Activated naive CD8-positive, alpha-beta T cell treated with anti-CD3 and anti-CD28 coated beads, Interleukin-2, amount 50 U/mL, for 24 hours (primary cell): ENCODE measurements at places on chromosomes 1 and 21.

- no peak overlapping the region for H3K4me3 ChIP-seq
- DNase-seq, result no peak
- H3K27me3 ChIP-seq, result peaks cover 5% of the 10 kb centered on the region
- H3K4me1 ChIP-seq, result no peaks in the 10 kb centered on the region
- no peak overlapping the region for H3K27ac ChIP-seq
Observed at GRCh38 chr1:185776522-185776921, 42.3 kb downstream of the HMCN1 start.

DNA sequence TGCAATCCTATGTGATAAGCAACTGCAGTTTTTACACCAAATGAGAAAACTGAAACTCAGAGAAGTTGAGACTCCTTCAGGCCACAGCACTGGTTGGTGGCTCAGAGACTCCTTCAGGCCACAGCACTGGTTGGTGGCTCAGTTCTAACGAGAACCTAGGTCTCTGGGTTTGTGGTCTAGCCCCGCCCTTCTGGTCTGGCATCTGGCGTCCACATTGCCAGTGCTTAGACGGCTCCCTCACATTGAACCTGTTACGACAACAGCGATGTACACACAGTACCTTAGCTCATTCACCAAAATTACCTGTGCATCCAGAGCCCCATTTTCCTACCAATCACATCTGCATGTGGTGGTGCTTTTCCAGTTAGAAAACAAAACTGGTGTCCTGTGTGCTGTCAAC, 66.1 kb downstream of the NID1 start:
- no peaks in the 10 kb centered on the region for H3K27me3 ChIP-seq
- no peaks in the 10 kb centered on the region for H3K36me3 ChIP-seq
- peak; percentile 58 for DNase-seq
- peak overlapping the region; percentile 50 for H3K4me3 ChIP-seq

DNA sequence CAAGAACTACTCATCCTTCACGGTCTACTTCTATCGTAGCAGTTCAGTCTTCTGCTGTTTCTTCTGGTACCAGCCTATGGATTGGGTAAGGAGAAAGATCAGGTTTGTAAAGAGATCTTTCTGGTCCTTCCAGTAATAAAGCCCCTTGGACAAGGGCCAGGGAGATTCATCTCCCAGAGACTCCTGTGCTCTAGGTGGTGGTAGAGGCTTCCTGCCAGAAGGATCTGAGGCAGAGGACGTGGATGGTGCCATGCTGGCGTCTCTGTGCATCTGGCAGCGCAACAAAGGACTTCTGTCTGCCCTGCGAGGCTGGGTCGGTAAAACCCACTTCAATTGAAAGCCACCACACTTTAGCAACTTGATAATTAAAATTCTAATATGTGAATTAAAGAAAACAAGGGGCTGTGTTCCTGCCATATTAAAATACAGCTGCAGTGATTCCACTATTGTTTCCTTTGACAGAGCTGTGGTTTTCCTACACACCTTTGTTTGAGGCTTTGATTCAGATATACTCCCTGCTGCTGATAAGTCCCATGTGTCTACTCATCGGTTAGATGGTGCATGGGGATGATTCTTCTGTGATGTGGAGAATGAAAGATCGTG, 73.6 kb downstream of the ROR1 start:
- H3K36me3 ChIP-seq, result no peaks in the 10 kb centered on the region
- DNase-seq, result no peak
- no peak overlapping the region for H3K4me3 ChIP-seq
- peaks cover 3% of the 10 kb centered on the region for H3K27me3 ChIP-seq
- H3K4me1 ChIP-seq, result no peaks in the 10 kb centered on the region

DNA sequence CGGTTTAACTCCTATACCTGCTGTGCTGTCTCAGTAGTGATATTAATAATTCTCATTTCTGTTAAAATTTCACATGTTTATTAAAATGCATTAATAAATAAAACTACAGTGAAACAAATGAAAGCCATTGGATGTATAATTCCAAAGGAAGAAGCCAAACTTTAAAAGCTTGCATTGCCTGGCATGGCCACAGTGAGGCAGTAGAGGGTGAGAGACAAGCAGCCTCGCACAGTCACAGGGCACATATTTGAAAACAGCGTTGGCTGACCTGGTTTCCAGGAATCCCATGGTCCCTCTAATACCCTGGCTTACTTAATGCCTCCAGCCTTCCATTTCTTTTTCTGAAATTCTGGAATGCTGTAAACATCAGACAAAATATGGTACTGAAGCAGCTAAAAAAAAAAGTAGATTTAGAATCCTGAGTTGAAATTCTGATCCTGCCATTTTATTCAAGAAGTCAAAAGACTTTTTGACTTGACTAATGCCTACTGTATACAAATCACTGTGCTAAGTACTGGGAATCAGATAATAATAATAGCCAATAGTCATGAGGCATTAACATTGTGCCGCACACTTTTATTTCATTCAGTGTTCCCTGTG, 6.7 kb upstream of the RNASEL start:
- H3K4me3 ChIP-seq, result no peak overlapping the region
- no peaks in the 10 kb centered on the region for H3K27me3 ChIP-seq
- no peaks in the 10 kb centered on the region for H3K36me3 ChIP-seq
- DNase-seq, result peak; percentile 77
- no peak overlapping the region for H3K27ac ChIP-seq

DNA sequence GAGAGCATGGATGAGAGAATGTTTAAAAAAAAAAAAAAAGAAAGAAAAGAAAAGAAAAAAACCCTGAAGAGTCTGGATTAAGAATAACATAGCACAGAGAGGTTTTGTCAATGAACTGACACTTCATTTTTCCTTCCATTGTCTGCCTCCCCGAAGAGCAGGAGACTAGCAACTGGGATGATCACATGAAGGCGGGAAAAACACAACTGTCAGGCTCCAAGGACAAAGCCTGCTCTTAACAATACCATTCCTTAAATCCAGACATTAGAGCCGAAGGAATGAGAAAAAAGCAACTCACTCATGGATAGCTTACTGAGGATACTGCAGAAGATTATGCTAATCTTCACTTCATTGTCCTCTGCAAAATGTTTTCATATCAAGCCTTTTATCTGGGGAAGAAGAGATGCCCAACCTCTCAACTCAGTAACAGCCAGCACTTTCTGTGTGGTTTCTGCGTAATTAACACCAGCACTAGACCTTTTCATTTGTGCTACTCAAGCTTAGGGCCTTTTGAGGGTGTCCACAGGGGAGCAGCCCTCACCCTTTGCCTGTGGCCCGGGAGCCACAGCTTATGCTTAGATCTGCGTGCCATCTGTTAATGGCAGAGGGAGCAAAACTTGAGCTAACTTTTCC, 182.3 kb downstream of the BARHL2 start:
- no peaks in the 10 kb centered on the region for H3K4me1 ChIP-seq
- no peak overlapping the region for H3K27ac ChIP-seq
- H3K27me3 ChIP-seq, result no peaks in the 10 kb centered on the region
- DNase-seq, result no peak
- H3K4me3 ChIP-seq, result no peak overlapping the region
- no peaks in the 10 kb centered on the region for H3K36me3 ChIP-seq

DNA sequence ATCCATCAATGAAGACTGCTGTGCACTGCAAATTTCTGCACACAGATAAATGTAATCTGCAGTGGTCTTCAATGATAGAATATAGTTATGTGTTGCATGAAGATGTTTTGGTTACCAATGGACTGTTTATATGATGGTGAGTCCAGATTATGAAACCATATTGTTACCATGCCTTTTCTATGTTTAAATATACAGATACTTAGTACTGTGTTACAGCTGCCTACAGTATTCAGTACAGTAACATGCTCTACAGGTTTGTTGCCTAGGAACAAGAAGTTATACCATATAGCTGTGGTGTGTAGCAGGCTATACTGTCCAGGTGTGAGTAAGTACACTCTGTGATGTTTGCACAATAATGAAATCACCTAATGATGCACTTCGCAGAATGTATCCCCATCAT, 40.8 kb downstream of the SORT1 start:
- no peak overlapping the region for H3K27ac ChIP-seq
- H3K36me3 ChIP-seq, result no peaks in the 10 kb centered on the region
- H3K4me1 ChIP-seq, result no peaks in the 10 kb centered on the region
- H3K27me3 ChIP-seq, result peaks cover 2% of the 10 kb centered on the region
- DNase-seq, result no peak

DNA sequence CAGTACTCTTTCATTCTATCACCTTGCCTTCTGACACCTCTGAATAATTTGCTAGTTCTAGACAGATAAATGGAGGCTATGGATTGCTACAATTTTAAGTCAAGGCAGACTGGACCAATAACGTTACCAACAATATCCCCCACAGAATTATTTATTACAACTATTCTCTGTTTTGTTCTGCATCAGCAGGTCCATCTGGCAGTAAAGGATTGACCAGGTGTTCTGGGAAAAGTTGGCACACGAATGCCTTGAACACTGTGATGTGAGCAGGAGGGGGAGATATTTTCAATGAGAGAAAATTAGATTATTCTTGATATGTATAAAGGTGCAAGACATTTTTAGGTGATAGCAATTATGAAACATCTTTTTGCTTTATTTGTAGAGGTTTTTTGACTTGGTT, 718.8 kb upstream of the TMPRSS15 start:
- no peak overlapping the region for H3K4me3 ChIP-seq
- DNase-seq, result no peak
- no peaks in the 10 kb centered on the region for H3K36me3 ChIP-seq
- H3K27ac ChIP-seq, result no peak overlapping the region
- H3K27me3 ChIP-seq, result no peaks in the 10 kb centered on the region

- H3K36me3 ChIP-seq, result no peaks in the 10 kb centered on the region
- H3K4me1 ChIP-seq, result peaks cover 2% of the 10 kb centered on the region
- H3K27ac ChIP-seq, result no peak overlapping the region
- H3K27me3 ChIP-seq, result peaks cover 1% of the 10 kb centered on the region
- peak; percentile 63 for DNase-seq
Observed at GRCh38 chr21:14773777-14774345, 227.7 kb upstream of the SAMSN1 start.

DNA sequence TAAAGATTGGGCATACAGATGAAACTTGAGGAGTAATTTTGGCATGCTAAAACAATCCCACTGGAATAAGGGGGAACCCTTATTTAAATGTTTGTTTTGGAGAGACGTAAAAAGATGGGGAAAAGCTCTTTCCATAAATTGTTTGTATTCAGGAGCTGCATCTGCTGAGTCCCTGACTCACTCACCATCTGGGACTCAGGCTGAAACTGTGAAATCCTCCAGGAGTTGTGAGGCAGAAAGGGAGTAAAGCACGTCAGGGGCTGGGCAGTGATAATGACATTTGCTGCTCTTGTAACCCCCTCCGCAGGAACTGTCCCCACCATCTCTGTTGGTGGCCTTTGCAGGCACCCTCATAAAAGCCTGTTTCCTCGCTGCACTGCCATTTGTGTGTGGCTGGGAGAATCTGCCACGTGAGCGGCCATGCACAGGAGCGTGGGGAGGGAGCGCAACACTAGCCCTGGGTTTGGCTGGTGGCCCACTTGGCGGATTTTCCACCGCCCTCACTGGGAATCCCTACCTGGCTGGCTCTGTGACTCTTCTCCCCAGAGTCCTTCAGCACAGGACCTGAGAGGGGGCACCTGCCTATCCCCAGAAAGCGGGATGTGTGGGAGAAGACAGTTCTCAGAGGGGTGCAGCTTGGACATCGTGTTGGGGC, 45.3 kb downstream of the ZSCAN20 start:
- no peaks in the 10 kb centered on the region for H3K36me3 ChIP-seq
- no peak overlapping the region for H3K27ac ChIP-seq
- peaks cover 11% of the 10 kb centered on the region for H3K27me3 ChIP-seq
- no peak overlapping the region for H3K4me3 ChIP-seq

DNA sequence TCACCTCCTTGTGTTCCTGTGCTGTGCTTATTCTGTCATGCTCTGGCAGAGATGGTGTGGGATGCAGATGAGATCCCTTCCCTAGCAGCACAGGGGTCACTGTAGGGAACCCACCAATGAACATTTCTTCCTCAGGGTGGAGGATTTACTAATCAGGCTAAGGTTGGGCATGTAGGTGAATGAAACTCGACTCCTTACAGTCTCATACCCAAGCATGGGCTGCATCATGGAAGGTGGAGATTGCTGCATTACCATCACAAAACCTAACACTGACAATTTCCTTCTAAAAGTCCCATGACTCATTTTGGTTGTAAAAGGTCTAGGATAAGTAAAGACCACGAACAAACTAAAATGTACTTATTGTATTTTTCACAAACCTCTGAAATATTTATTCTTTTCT, 399.9 kb downstream of the DSCAM start:
- H3K4me1 ChIP-seq, result no peaks in the 10 kb centered on the region
- no peaks in the 10 kb centered on the region for H3K36me3 ChIP-seq
- no peak for DNase-seq
- H3K27ac ChIP-seq, result no peak overlapping the region
- H3K27me3 ChIP-seq, result no peaks in the 10 kb centered on the region

DNA sequence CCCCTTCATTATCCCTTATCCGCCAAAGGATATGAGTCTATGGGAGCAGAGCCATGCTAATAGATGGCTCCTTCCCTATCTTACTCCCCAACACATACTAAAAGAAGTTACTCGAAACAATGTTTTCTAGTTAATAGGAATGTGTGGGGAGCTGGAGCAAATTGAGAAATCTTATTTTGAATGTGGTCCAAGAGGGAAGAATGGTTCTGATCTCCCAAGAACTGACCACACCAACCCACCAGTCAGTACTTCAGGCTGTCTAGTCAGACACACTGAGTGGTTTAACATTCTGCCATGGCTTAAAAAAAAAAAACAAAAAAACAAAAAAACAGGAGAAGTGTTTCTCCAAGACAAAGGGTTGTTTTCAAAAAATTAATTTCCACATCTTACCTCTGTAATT, 31.5 kb upstream of the DNASE2B start:
- peaks cover 13% of the 10 kb centered on the region for H3K4me1 ChIP-seq
- H3K27me3 ChIP-seq, result peaks cover 2% of the 10 kb centered on the region
- H3K4me3 ChIP-seq, result no peak overlapping the region

- H3K36me3 ChIP-seq, result peaks cover 5% of the 10 kb centered on the region
- peaks cover 3% of the 10 kb centered on the region for H3K27me3 ChIP-seq
- H3K4me1 ChIP-seq, result peaks cover 18% of the 10 kb centered on the region
- no peak overlapping the region for H3K27ac ChIP-seq
Observed at GRCh38 chr1:154186852-154187501, 4.9 kb downstream of the TPM3 start.

DNA sequence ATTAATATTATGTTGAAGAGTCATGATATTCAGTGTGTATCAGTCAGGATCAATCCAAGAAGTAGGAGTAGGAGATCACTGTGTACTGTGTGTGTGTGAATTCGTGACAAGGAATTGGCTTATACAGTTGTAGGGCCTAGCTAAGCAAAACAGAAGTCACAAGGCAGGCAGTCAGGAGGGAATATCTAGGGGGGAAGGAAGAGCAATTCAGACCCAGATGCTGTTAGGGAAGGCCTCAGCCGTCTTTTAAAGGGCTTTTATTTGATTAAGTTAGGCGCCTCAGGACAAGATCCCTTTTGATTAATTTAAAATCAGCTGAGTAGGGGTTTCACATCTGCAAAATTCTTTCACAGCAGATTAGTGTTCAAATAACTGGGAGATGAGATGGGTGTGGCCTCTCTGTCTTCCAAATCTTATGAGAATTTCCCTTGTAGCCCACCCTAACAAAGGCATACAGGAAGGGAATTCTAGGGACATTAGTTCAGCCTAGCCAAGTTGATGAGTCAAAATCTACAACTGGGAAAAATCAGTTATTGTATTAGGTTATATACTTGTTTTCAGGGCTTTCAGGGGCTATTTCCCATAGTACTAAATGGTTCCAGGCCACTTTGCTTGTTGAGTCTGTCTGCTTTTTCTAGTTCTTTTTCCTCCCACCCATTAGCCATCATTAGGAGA, 47.4 kb downstream of the ALG6 start:
- no peak overlapping the region for H3K27ac ChIP-seq
- no peaks in the 10 kb centered on the region for H3K27me3 ChIP-seq
- peaks cover 38% of the 10 kb centered on the region for H3K36me3 ChIP-seq
- no peak for DNase-seq
- no peak overlapping the region for H3K4me3 ChIP-seq
